HT1080 (cell line): ENCODE measurements at places on chromosomes 12 and 14. TPM values are rescaled to one million over a fixed set of nuclear protein-coding genes. Genes with fewer than 3 reads are reported as not detected.

Gene TMEM30B
- not detected in 2 replicates for total RNA-seq

Gene GPR162
- total RNA-seq = 7.2 and 8.7 TPM in 2 replicates

Gene CLEC4D
- not detected in 2 replicates for total RNA-seq

Gene DDN
- total RNA-seq = 0.24 and 0.50 TPM in 2 replicates

Gene GPHB5
- total RNA-seq = not detected in 2 replicates

Gene FAM181A
- total RNA-seq = not detected in 2 replicates

Gene OR4K2
- not detected in 2 replicates for total RNA-seq
